Fibroblast of skin of right quadriceps (primary cell): ENCODE measurements at places on chromosomes 5 and 9.

DNA sequence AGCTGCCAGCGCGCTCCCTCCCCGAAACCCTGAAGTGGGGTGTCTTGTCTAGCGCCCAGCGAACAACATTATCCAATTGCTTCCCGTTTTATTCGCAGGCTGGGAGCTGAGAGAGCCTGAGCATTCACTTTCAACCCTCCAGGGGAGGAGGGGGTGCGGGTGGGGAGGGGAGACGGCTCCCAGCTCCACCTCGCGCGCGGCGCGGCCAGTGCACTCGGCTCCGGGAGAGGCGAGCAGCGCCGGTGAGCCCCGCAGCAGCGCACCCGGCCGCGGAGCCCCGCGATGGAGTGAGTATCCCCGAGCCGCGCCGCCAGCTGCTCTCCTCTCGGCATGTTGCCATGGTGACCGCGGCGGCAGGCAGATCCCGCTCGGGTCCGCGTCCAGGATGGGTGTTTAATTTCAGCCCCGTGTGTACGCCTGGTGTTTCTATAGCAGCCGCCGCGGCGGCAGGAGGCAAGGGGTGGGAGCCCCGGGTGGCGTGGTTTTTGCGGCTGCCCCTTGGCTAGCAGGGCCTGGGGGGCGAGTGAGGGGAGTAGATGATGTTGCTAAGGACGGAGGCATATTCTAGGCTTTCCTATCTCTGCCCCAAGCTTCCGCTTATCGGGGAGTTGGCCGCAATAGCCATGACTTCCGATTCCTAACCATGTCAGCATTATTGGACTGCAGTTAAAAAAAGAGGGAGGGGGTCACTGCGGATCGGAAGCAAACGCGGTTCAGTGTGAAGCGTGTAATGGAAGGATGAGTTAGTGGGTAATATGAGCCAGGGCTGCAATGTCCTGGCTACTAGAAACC is 139.2 kb upstream of the PALM2AKAP2 start:
- peak; percentile 39 for DNase-seq

- DNase-seq, result peak; percentile 11
Measured at GRCh38 chr5:129271308-129271707, 176.8 kb downstream of the ISOC1 start.

DNA sequence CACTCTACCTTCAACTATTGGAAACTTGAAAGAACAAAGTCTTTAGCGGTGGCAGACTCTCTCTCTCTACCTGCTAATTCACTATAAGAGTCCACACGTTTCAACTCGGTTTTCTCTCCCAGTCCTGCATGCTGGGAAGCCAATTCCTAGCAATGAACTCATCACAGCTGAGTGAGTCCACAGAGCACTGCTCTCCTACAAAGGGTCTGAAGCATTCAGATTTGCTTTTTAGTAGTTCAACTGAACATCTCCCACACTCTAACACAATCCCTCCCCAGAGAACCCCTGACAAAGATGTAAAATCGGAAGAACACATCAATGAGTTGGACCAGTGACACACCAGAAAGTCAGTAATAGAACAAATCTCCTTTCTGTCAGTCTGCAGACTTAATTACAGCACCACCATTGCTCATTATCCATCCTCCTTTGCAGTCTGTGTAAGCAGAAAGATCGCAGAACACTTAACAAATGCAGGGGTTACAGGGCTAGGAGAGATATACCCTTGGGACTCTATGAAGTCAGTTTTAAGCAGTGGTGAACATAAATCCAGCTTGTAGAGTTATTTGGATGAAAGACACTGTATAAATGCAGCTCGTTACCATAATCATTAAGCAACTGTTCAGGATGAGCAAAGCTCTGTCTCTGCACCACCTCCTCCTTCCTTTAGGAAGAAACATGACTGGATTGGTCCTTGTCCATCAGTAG is 353.4 kb upstream of the GRIA1 start:
- DNase-seq, result no peak

DNA sequence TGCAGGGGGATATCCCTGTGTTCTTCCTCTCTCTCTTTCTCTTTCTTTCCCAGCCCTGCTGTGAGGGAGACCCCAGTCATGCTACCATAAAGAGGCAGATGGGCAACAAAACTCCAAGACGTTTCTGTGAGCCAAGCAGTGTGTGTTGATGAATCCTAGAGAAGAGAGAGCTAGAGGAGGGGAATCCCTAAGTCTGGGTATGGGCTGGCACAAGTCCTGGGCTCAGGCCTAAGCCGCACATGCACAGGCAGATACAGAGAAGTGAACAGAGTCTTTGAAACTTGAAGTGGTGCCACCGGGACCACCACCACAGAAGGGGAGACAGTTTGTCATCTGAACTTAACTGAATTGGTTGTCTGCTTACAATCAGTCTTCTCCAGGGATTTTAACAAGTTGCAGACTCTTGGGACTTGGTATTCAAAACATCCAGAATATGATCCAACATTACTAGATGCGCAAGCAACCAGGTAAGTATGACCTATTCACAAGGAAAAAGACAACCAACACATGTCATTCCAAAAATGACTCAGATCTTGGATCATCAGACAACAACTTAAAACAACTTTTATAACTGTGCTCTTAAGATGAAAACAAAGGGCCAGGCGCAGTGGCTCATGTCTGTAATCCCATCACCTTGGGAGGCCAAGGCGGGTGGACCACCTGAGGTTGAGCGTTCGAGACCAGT is 10.4 kb upstream of the FAM120A start:
- DNase-seq, result no peak
